ENCODE measurements at places on chromosomes 2 and 18.

GRCh38 chr2:177024765-177025164, 187.8 kb upstream of the HNRNPA3 start:
- no peak for DNase-seq

DNA sequence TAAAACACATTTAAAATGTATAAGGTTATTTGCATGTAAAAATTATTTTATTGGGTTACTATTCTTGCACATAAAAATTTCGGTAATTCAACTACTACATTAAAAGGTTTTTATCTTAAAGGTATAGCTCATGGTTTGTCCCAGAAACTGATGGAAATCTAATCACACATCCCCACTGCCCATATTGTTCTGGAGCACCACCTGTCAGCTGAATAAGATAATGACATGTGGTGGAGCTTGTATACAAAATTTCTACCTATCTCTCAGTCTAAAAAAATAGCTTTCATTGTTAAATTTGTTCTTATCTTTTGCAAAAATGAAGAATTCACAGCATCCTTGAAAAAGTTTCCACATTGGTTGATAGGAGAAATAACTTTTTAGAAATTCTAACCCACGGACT, 18.3 kb downstream of the ERBB4 start:
- no peak for DNase-seq

DNA sequence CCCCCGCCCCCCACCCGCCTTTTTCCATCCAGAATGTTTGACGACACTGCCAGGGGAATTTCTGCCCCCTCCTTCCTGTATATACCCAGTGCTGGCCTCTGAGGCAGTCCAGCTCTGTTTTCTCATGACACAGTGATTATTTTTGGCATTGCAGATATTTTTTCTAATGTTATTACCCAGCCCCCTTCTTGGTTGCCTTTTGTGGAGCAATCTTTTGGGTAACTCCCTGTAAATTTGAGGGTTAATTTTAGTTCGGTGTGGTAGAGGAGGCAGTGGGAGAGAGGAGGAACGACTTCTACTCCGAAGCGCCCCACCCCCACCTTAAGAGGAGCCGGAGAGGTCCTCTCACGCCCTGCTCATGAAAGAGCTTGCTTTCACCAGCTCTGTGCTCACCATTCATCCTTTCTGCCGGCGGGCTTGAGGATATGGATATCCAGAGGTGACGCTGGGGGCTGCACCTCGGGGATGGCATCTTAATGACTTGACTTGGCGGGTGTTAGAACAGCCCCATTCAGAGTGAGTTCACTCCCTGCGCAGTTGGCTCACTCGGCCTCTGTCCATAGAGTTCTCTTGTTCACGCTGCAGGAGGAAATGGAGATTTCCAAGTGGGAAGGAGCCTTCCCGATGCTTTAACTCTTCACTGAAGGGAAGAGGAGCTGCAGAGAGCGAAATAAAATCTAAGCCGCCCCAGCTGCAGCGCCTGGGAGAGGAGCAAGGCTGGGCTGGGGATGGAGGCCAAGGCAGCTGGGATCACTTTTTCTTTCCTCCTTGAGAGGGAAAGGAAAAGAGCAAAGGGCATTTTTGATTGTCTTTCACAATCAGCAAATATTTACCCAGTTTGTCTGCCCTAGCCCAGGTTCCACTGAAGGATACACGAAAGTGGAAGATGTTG, 38.4 kb downstream of the EPAS1 start:
- DNase-seq = no peak

GRCh38 chr18:66682855-66683322, 79.0 kb upstream of the CDH19 start:
- no peak for DNase-seq

DNA sequence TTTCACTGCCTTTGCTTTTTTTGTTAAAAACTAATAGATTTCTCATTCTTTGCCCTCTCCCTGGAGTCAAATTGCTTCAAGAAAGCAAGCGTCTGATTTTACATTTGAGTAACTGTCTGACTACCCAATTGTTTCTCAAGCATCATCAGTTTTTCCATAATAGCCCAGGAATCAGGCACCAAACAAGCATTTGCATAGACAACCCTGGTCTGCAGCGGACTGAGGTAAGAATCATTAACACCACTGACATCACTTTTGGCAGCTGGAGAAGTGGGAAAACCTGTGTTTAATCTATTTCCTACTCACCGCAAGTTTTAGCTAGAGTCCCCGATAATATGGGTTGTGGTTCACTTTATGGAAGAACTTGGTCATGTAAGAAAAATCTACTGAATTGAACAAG, 55.7 kb downstream of the IRS1 start:
- no peak for DNase-seq

GRCh38 chr2:12964904-12965539, 248.3 kb downstream of the TRIB2 start:
- DNase-seq = no peak

GRCh38 chr2:229943171-229943570, 20.9 kb downstream of the FBXO36 start:
- no peak for DNase-seq

DNA sequence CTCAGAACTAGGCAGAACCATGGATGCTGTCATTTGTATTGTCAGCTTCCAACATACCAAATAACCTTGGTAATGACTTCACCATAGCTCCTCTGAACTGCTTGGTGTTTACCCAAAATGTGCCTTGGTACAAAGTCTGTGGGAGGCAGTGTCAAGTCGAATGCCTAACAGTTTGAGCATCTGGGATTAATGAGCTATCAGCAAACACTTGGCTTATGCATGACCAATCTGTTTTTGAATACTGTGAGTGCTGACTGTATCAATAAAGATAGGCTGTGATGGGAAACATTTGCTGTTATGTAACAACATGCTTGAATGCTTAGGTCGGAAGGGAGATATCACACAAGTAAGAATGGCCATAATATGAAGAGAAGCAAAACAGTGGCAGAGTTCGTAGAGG, 455.4 kb downstream of the CMPK2 start:
- no peak for DNase-seq

GRCh38 chr18:34033968-34034367, 190.7 kb downstream of the NOL4 start:
- no peak for DNase-seq

GRCh38 chr2:165902934-165903333, 50.6 kb downstream of the TTC21B start:
- DNase-seq = no peak

Measured in CD4-positive, alpha-beta T cell treated with Interleukin-15 for 1 hour (primary cell).